ENCODE measurements at places on chromosomes 5 and 9.

DNA sequence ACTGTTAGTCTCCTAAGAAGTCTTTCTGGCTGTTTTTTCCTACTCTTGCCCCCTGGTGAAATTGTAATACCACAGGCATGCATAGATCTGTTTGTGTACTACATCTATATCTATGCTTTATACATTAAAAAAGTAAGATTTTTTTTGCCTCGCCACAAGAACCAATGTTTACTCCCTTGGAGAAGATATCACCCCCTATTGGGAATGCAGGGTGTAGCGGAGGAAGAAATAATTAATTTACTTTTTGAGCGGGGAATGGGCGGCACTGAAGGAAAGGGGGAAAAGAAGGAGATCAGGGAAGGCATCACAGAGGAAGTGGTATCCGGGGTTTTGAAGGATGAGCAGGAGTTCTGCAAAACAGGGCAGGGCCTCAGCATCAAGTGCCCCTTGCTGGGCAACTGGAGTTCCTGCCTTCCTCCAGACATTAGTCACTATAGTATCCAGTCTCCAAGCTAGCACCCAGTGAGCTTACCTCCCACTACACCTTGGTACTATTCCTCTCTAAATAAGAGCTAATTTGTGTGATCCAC is 134.9 kb downstream of the GABBR2 start:
- DNase-seq = no peak

DNA sequence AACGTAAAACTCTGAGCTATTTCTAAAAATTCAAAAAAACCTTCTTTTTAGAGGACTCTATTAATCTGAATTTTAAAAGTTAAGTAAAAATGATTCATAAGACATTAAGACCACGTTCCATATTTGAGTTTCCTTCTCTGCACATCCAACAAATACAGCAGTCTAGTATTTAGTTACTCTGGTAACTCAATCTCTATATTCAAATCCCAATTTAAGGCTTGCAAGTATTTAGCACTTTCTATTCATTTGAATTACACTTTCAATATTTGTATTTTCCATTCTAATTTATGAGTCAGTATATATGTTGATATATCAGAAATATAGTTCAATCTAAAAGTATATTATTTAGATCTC is 17.7 kb downstream of the RFX3 start:
- DNase-seq = no peak

GRCh38 chr9:127030814-127031740 is 91.4 kb downstream of the ANGPTL2 start:
- no peak for DNase-seq

DNA sequence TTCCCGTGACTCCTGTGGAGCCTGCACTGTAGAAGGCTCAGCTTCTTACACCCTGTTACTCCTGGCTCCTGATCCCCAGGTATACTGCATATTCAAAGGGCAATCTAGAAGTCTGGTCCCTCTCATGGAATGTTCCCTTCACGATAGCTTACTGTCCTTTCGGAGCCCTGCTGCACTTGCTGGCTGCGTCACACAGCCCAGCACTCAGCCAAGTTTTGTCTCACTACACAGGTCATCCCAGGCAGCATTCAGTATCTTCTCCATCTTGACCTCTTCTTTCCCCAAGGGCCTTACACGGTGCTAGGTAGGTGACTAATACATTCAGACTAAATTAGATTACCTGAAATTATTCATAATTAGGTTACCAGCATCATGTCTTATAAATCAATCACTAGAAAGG is 123.7 kb downstream of the WDR41 start:
- DNase-seq = no peak

DNA sequence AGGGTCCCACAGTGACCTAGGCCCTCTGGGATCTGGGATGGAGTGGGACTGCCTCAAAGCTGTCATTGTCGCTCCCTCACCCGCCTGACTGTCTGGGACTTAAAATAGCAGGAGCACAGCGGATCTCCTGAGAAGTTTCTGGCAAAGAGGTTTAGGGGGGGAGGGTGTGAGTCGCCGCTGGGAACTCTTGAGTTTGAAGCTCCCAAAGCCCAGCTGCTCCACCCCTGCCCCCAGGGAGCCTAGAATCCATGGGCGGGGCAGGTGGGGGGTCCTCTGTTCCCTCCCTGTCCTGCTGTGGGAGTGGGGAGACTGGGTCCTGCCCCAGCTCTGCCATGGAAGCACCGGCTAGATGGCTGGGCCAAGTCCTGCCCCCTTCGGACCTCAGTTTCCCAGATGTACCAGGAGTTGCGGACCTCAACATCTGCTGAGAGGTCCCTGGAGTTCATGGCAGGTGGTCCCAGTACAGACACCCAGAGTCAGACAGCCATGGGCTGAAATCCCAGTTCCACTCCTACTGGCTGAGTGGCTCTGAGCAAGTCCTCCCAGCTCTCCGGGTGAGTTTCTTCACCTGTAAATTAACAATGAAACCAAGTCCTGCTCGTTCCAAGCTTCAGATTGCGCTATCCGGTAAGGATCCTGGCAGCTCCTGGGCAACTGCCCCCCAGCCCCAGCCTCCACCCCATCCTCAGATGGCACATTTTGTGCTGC is 985 bp upstream of the WDR38 start:
- DNase-seq = no peak

GRCh38 chr5:69170495-69170894 is 3.5 kb downstream of the CCNB1 start:
- no peak for DNase-seq

GRCh38 chr5:6083311-6083978 is 294.9 kb downstream of the MED10 start:
- DNase-seq = no peak

GRCh38 chr9:88685966-88686365 is 151.0 kb downstream of the NXNL2 start:
- no peak for DNase-seq

DNA sequence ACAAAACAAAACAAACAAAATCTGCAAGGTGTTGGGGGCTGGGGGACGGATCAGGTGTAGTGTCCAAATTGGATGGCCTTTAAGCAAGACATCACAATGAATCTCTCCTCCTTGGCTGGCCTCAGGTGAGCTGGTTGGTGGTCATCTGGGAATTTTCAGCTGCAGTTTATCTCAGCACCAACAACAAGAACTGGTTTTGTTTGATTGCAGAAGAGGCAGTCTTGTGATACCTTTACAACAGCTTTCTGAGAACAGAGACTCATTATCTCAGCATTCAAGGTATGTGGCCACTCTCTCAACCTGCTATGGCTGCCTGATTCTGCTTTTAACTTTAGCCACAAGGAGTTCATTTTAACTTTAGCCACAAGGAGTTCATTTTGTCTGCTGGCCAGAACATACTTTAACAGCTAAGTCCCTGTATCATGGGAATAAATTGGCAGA is 1543.4 kb downstream of the EFNA5 start:
- DNase-seq = no peak

- DNase-seq = no peak
These were observed 1.5 kb downstream of the CLTA start for GRCh38 chr9:36192196-36192595.

DNA sequence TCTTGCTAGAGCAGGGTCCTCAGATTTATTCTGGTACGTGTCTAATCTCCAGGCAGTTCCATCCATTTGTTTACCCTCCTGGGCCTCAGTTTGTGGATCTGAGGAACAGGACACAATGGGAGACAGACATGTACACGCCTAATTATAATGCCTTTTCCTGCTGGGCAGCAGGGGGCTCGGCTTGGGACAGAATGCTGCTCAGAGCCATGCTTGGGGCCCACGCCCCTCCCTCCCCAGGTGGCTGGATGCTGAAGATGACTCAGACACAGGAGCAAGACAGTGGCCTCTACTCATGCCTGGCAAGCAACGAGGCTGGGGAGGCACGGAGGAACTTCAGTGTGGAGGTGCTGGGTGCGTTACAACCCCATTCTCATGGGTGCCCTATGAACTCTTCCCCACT is 72.7 kb upstream of the ASS1 start:
- no peak for DNase-seq

Measured in brain pericyte (primary cell).